SHP77 treated with DMSO at 0.1 percent for 48 hours (cell line): ENCODE measurements at places on chromosomes 7 and 10.

- DNase-seq: no peak
Measured at GRCh38 chr10:72315054-72315453, 39.7 kb downstream of the DNAJB12 start.

- DNase-seq: no peak
Measured at GRCh38 chr7:15508258-15508657, 53.6 kb downstream of the AGMO start.

GRCh38 chr7:78492146-78492545 is 693.6 kb downstream of the PHTF2 start:
- no peak for DNase-seq

DNA sequence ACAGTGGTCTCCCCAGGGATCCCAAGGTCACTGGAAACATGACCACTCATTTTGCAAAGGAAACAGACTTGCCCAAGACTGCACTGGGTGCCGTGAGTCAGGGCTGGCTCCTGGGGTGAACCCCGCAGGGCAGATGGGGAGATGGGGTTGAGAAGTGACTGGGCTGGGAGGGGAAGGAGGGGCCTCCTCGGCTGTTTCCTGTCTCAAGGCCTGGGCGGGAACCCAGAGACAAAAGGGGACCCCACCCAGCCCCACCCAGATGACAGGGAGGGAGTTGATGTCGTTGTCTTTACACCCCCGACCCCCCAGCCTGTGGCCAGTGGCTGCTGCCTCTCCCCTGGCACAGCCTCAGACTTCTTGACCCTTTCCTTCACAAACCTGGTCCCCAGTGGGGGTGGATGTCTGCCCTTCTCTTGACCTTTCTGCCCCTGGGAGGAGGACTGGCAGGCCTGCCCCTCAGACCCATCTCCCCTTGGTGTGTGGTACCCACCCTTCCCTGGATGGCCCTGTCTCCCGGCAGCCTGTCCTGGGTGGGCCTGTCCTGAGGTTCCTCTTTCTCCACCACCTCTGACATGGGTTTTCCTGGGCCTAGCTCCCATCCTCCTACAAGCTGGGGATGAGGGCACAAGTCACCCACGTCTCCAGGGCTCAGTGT is 1.4 kb downstream of the MYO1G start:
- DNase-seq: no peak

GRCh38 chr7:16063716-16064675 is 357.3 kb downstream of the CRPPA start:
- no peak for DNase-seq

DNA sequence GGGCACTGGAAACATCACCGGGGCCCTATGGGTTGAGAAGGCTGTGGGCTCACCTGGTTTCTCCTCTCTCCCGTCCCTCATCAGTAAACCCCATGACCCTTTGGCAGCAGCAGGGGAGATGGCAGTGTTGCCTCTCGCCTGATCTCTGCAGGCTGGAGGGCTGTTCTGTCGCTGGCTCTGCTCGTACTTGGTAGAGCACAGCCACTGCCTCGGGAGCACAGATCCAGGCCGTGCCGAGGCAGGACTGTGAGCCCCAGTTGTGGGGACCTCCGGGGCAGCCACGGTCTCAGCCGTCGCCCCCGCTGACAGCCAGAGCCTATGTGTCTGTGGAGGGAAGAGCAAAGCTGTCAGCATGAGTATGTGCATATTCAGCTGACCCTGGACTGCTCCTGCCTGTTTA is 94.9 kb downstream of the PTPRE start:
- DNase-seq: no peak
